ENCODE measurements at places on chromosomes 2 and 18.

- no peak for DNase-seq
Observed at GRCh38 chr2:198873503-198874471, 584.0 kb downstream of the SATB2 start.

GRCh38 chr2:19810637-19811036, 91.1 kb downstream of the TTC32 start:
- no peak for DNase-seq

- DNase-seq = no peak
Observed at GRCh38 chr2:127566576-127566975, 31.1 kb downstream of the MYO7B start.

GRCh38 chr2:58878778-58879177, 637.7 kb upstream of the FANCL start:
- DNase-seq = no peak

- DNase-seq = no peak
Observed at GRCh38 chr18:69021211-69021805, 223.4 kb downstream of the CCDC102B start.

GRCh38 chr2:58541511-58541910, 300.4 kb upstream of the FANCL start:
- DNase-seq = no peak

- DNase-seq = no peak
Observed at GRCh38 chr2:156630579-156631337, 194.6 kb downstream of the GPD2 start.

- DNase-seq = no peak
Observed at GRCh38 chr2:20617081-20617575, 33.8 kb downstream of the HS1BP3 start.

DNA sequence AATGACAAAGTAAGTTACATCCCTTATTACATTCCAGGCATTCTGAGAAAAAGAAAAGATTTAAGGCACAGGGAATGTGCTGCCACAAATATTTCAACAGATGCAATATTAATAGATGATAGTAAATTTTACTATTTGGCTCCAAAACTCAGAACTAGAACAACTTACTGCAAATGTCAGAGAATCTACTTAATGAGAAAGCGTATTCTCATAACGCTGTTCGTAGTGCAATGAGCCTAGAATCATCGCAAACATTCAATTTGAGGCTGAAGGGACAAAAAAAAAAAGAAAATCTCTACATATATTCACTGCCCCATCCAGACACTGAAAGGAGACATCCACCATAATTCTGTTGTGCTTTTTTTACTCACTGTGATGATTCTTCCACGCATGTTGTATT, 272.1 kb upstream of the DOK6 start:
- no peak for DNase-seq

DNA sequence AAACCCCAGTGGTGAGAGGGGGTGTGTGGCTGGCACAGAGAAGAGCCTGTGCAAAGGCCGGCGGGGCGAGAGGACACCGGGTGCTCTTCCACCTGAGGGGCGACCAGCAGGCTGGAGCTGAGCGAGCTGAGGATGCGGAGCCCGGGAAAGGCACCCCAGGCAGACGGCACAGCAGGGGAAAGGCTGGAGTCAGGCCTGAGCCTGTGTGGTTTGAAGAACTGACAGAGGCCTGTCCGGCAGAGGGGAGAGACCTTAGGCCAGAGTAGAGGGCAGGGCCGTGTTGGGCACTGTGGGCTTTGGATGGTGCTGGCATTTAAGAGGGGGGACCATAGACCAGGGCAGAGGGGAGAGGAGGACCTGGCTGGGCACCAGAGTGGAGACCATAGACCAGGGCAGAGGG, 149.8 kb downstream of the RTP5 start:
- no peak for DNase-seq

- DNase-seq = no peak
Observed at GRCh38 chr2:178177066-178177679, 17.1 kb upstream of the OSBPL6 start.

DNA sequence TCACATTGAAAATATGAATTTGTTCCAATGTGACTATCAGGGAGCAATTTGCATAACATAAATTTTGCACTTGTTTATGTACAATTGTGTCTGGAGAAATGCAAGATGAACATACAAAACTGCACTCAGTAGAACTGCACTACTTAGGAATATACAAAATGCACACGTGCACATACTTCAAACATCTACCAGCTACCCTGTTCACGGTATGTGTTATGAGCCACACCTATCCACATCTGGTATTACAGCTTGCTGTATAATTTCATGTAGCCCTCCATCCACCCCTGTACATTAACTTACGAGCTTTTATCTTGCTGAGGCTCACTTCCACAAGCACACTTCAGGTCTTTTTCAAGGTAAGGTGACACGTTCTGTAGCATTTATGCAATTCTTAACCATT, 373.5 kb upstream of the ZEB2 start:
- no peak for DNase-seq

- no peak for DNase-seq
Observed at GRCh38 chr2:69584127-69584889, 59.2 kb downstream of the AAK1 start.

GRCh38 chr2:136067459-136067858, 50.5 kb downstream of the CXCR4 start:
- DNase-seq = no peak

DNA sequence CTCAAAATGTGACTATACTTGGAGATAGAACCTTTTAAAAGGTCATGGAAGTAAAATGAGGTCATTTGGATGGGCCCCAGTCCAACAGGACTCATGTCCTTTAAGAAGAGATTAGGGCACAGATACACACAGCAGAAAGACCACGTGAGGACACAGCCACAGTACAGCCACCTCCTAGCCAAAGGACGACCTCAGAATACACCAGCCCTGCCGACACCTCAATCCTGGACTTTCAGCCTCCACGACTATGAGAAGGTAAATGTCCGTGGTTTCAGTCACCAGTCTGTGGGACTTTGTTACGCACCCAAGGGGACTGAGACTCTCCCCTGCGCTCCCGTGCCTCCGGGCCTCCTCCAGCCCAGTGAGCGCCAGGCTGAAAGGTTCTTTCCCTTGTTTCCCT, 30.2 kb upstream of the HPCAL1 start:
- no peak for DNase-seq
